ENCODE measurements at places on chromosomes 2 and 18.

- peak; percentile 7 for DNase-seq
Observed at GRCh38 chr2:157336137-157337010, 10.8 kb upstream of the ERMN start.

DNA sequence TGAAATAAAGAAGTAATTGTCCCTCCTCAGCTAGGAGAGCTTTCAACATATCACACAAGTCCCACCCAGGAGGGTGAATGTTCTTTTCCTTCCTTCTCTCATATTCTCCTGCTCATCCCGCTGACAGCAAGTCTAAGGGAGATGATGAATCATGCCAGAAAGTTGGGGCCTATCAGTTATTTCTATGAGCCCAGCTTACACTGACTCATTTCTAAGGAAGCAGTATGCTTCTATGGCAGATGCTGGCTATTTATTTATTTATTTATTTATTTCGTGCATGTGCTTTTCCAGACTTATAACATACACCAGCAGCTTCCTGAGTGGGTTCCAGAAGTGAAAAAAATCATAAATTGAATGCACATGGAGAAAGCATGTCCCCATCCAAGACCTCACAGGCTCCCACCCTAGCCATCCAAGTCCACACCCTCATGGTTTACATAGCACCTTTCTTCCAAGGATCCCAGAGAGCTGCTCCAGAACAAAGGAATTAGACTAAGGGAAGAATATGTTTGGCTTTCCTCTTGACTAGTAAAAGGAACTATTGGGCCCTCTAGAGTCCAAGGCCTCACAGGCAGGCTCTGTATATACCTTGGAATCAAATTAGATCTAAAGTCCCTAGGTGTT, 1074.2 kb upstream of the ZEB2 start:
- DNase-seq: no peak

DNA sequence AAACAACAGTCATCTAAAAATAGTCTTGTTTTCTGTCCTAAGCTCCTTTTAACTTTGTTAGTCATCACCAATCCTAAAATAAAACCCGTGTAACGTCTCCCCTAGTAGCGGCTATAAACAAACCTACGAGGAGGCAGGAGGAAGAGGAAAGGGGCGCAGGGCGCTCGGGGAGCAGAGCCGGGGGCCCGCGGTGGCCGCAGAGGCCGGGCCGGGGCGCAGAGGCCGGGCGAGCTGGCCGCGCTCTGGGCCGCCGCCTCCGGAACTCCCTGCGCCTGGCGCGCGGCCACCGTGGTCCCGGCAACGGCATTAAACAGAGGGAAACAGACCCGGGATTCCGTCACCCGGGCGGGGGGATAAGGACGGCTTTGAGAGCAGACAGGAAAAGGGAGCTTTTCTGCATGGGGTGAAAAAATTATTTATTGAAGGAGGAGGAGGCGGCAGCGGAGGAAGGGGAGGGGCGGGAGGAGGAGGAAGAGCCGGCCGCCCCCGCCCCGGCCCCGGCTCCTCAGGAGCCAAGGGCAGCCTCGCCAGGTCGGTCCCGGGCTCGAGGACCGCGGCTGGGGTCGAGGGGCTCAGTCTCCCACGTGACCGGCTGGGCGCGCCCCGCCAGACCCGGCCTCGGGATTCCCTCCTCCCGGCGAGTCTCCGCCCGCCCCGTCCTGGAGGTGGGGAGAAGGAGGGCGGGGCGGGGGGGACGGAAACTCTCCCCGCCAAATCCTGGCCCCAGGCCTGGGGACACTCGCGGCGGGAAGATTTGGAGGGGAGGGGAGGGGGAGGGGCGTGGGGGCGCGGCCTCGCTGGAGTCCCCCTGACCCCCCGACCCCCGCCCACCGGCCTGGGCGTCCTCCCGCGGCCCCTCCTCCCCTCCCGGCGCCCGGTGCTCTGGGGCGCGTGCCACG, 1.8 kb upstream of the NFATC1 start:
- no peak for DNase-seq

DNA sequence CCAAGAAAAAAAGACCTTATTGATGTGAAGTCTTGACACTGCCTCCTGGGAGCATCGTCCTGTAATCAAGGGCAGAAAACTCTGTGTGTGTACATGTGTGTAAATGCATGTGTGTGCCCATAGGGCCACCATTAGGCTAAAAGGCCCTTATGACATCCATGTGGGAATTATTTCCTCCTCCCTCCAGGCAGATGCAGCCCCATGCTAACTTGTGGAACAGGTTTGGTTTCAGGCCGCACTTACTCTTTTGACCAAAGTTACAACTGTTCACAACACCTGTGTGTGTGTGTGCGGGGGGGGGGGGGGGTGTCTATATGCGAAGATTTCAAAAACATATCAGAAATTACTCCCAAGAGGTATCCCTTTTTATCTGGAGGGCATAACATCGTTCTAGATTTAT, 87.4 kb upstream of the SLC14A2 start:
- no peak for DNase-seq

- DNase-seq: no peak
Observed at GRCh38 chr2:85096616-85097015, 36.6 kb upstream of the TCF7L1 start.

- no peak for DNase-seq
Observed at GRCh38 chr2:102848366-102848839, 86.6 kb downstream of the TMEM182 start.

- DNase-seq: no peak
Observed at GRCh38 chr2:217880891-217881290, 121.9 kb downstream of the TNS1 start.

DNA sequence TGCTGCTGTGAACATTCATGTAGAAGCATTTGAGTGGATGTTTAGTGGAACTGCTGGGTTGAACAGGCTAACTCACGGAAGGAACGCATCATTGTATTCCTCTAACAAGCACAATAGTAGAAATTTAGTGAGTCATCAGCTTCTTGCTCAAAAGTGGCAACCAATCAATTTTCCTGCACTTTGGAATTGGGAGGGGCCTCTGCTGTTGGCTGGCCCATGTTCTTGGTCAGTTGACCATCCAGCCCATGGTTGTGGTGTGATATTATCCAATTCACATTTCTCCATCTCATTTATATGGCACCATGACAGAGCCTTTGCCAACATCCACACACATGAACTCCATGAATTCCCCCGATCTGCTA, 95.0 kb downstream of the TNFRSF11A start:
- no peak for DNase-seq

DNA sequence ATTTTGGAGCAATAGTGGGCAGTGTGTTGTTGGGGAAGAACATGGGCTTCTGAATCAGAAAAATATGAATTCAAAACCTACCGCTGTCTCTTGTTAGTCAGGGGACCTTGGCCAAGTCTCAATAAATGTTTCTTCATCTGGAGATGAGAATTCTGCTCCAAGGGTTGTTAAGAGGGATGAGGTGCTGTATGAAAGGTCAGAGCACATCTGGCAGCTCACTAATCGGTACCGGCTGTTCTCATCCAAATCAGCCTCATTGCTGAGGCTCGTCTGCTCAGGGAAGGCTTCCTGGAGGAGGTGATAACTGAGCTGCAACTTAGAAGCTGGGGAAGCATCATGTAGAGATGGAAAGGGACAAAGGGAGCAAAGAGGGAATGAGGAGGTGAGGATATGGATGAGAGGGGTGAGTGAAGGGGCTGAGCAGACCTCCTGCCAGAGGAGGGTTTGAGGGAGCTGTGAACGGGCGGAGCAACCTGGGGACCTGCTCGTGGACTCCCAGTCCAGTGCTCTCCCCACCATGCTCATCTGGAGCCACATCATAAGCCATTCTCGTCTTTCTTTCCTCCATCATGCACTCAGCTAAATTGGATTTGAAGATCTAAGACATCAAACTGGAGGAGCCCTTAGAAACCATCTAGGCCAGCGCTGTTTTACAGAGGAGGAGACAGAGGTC, 47.4 kb downstream of the GREB1 start:
- no peak for DNase-seq

DNA sequence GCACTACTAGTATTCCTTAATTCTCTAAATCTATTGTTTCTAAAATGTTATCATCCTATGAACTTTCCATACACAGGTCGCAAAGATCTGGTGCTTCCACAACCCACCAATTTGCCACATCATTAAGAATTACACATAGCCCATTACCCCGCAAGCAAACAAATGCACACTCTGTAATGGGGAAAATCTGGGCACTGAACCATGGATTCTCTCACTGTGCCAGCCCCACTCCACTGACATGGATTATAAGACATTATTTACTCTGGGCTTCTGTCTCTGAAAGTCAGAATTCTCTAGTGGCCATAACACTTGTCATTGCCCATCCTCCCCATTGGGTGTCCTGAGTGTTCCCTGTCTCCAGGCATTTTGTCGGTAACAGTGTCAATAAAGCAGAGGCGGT, 537.1 kb downstream of the EPHA4 start:
- no peak for DNase-seq

DNA sequence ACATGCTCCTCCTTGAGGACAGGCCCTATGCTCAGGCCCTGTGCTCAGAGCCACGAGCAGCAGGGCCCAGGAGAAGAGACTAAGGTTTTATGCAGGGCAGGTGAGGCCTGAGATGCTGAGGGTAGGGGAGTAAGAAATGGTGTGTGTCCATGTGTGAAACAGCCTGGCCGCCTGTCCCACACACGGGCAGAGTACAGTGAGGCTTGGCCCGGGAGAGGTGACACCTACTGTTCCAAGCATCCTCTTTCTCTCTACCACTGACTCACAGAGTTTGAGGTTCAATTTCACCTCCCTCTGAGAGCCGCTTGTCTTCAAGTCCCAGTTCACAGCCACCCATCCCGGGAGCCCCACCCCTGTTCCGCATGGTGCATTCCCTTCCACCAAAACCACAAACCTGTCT, 54.1 kb downstream of the ADNP2 start:
- no peak for DNase-seq

GRCh38 chr2:10028407-10028987, 14.9 kb upstream of the KLF11 start:
- DNase-seq: no peak

DNA sequence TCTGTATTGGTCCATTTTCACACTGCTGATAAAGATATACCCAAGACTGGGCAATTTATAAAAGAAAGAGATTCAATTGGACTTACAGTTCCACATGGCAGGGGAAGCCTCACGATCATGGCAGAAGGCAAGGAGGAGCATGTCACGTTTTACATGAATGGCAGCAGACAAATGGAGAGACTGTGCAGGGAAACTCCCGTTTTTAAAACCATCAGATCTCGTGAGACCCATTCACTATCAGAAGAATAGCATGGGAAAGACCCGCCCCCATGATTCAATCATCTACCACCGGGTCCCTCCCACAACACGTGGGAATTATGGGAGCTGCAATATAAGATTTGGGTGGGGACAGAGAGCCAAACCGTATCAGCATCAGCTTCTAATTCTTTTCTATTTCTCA, 217.0 kb downstream of the ANAPC1 start:
- DNase-seq: no peak

Measured in stimulated activated CD8-positive, alpha-beta memory T cell treated with anti-CD3 and anti-CD28 coated beads, Interleukin-4, amount 100 ng/mL, for 1 hour (primary cell).